Fibroblast of lung (primary cell): ENCODE measurements at places on chromosomes 7 and 10. TPM values are rescaled to one million over a fixed set of nuclear protein-coding genes. Genes with fewer than 3 reads are reported as not detected.

Gene OR2A12
- total RNA-seq: not detected in 2 replicates

Gene DLG5
- total RNA-seq: 40.1 and 40.8 TPM in 2 replicates

DNA sequence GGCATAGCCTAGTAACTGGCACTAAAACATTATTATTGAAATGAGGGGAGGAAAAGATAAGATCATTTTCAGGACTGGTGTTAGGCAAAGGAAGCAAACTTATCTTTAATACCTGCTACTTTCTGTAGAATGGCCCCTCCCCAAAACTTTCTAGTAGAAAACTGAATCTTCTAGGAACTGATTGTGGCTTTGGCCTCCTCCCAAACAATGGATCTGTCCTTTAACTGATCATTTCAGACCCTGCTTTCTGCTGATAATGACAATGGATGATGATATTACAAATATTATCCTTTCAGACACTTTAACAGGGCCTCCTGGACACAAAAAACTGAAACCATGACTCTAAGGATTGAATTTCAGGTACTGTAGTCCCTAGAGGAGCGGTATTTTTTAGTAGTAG is 55.1 kb downstream of the EZH2 start:
- no peak for DNase-seq

Gene PKD2L1
- total RNA-seq: not detected in 2 replicates

Gene PAOX
- 9.2 and 9.8 TPM in 2 replicates for total RNA-seq

DNA sequence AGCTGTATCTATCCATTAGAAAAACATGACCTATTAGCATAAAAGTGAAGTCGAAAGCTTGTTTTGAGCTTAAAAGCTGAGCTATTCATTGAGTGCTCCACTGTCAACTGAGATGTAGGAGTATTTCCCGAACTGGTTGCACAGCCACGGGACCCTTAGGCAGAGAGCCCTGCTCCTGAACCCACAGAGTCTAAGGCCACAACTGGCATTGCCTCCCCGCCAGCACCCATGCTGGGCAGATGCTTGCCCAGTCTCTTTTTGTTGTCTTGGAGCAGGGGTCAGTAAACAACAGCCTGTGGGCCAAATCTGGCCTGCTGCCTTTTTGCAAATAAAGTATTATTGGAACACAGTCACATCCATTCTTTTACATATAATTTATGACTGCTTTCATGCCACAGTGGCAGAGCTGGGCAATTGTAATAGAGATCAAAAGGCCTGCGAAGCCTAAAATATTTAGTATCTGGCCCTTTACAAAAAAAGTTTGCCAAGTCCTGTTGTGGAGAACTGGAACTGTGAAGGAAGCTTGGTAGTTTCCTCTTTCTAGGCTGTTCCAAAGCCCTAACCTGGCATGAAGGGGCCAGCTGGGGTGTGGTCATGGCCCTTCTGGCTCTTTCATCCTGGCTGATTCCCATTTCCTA is 58.4 kb upstream of the WAPL start:
- no peak for DNase-seq

DNA sequence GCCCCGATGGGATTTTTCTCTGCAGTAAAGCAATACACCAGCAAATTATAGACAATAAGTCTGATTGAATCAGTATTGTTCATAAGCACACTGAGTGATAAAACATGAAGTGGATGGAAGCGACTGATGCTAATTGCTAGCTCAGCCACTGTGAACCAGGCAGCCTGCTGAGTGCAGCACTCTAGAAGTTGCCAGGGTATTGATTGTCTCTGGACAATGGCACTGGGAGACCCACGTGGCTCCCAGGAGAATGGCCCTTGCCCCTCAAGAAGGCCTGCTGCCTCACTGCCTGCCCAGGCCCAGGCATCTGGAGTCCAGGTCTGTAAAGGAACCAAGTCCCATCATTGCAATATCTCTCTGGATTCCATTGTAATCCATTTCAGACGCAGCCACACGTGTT is 80.4 kb upstream of the TCERG1L start:
- no peak for DNase-seq

Gene WNT16
- 3.8 TPM in 1 of 2 replicates, not detected in the other for total RNA-seq

DNA sequence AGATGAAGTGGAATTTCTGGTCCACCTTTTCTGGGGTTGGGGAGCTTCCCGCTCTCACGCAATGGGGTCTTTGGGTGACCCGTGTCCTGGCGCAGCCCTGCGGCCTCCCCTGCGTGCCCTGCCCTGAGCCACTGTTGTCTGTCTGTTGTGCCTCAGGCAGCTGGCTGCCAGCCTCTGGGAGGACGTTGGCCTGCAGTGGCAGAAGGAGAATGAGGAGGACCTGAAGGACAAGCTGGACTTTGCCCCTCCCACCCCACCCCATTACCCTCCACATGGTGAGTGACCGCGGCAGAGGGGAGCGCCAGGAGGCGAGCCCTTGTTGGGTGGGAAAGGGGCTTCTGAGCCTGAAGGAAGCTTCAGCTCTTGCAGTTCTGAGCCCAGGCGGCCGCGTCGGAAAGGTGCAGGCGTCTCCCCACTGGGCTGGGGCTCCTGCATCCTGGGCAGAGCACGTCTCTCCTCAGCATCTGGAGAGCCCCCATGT is 14.2 kb upstream of the PRKAR1B start:
- DNase-seq: no peak

Gene NCF1
- under 0.01 TPM in 1 of 2 replicates, not detected in the other for total RNA-seq

- no peak for DNase-seq
Observed at GRCh38 chr10:124599588-124600050, 138.0 kb downstream of the LHPP start.

DNA sequence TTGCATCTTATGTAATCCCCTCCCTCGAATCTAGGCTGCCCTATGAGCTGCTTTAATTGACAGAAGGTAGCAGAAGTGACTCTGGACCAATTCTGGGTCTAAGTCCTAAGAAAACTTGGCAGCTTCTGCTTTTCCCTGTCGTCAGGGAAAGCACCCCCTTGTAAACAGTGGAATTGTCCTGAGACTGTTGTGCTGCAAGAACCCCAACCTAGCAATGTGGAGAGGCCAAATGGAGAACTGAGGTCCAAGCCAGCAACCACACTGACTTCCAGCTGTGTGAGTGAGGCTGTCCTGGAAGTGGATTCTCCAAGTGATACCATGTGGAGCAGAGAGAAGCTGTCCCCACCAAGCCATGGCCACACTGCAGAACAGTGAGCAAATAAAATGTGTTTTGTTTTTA is 75.5 kb downstream of the ARHGAP22 start:
- no peak for DNase-seq

GRCh38 chr10:106971411-106971831 is 193.1 kb downstream of the SORCS1 start:
- no peak for DNase-seq
